ENCODE measurements at places on chromosomes 5 and 9.

GRCh38 chr5:107384256-107384655 lies 286.5 kb downstream of the EFNA5 start:
- no peak for DNase-seq

- peak; percentile 40 for DNase-seq
Observed at GRCh38 chr5:77076961-77077828, 9.9 kb downstream of the ZBED3 start.

DNA sequence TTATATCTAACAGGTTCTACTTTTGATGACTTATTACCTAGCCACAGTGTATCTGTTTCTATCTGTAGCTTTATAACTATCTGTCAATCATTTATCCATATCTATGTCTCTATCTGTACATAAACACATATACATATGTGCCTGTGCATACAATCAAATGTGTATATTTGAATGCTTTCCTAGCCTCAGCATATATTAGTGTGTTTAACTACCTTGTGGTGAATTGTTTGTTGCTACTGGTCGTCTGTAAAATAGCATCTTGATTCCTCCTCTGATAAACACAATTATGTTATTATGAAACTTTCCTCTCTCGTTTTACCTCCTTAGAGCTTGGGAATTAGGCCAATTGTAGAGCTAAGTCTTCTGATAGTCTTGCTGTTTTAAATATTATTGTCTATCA lies 44.4 kb downstream of the PARP8 start:
- DNase-seq = no peak

DNA sequence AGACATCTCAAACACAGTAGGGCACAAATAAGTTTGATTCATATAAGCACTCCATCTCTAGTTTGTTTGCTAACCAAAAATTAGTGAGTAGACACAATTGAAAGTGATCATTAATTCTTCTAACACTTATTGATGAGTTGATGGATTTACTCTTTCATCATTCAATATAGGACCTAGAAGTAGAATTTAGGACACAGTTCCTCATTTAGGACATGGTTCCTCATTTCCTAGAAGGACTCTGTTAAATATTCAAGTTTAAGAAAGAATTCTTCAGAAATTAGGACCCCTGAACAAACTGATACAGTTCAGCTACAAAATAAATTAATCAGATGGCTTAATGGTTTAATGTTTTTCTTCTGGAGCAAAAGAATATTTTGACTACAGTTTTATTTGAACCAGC lies 143.5 kb upstream of the PRR16 start:
- DNase-seq = no peak

GRCh38 chr5:179206366-179206765 lies 138.9 kb downstream of the ADAMTS2 start:
- no peak for DNase-seq

DNA sequence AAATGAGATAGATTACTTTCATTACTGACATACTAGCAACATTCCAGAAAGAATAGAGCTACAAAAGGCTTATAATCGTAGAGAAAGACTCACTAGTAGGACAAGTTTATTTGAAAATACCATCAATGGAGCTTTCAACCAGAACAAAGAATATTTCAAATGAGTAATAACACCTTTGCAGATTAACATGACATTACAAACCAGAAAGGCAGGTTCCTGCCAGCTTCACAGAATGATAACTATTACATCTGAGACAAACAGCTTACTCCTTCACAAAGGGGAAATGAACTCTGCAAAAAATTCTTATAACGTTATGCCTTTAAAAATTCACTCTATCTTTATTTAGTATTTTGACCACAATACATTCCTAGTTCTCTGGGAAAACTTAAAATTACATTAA lies 103.1 kb downstream of the EPB41L4A start:
- no peak for DNase-seq

GRCh38 chr5:65481635-65482295 lies at the start of gene ADAMTS6:
Gene ADAMTS6 (minus strand): TSS chr5:65481920. CDS start chr5:65473673, 8,247 bp downstream.
- DNase-seq = peak; percentile 99

DNA sequence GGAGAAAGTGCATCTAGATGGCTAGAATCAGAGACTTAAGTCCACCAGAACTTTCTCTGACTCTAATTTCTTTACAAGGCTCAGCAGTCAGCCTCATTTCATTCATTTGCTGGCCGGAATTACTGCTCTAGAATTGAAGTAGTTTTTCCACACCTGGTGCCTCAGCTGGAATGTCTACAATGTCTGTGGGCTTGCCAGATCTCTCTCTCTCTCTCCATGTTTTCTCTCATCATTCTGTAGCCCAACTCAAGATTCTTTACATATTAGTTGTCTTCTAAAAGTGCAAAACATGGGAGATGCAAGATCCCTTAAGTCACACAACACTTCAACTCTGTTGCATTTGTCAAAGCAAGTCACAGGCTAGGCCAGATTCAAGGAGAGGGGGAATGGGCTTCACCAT lies 103.9 kb upstream of the TAF11L2 start:
- peak; percentile 38 for DNase-seq

GRCh38 chr9:99833735-99834134 lies 12.1 kb downstream of the NR4A3 start:
- DNase-seq = no peak

DNA sequence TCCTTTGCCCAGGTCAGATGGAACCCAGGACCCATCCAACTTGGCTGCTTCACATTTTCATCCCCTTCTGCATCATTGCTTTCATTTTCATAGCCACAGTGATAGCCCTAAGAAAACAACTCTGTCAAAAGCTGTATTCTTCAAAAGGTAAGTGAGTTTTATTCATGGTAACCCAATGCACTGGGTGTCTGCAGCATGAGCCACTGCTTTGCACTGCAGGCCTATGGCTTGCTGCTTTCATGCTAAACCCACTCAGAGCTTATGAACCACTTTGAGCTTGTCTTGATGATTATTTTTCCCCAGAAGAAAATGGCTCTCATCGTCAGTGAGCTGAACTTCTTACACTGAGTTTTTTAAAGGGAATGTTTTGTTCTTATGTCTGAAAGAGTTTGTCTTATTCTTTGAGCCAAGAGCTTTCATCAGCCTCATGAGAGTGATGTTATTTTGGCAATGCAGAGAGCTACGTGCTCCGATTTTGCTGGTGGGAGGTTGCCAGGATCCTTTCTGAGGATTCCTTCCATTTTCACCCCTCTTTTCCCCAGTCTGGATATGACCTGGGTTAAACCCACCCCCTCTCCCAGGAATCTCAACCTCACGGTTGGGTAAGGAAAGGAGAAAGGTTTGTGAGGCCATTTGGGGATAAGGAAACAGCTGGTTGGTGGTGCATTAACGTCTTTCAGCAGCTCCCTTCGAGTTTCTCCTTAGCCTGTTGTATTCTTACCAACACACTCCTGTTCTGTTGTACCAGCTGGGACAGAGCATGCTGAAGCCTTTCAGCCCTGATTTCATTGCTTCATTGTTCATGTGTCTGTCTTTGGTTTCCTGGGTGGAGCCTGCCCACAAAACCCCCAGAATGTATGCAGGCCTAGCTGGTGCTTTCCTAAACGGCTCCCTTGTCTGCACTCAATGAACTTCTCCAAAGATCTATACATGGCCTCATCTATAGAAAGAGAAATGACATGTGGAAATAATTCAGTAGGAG lies 47.6 kb downstream of the PDCD1LG2 start:
- DNase-seq = peak; percentile 90
